ENCODE measurements at places on chromosomes 16 and 17. TPM values are rescaled to one million over a fixed set of nuclear protein-coding genes. Genes with fewer than 3 reads are reported as not detected.
A peak's percentile ranks its signal among the peaks of the same experiment; 100 is the strongest.

TP53TG3B gene
- not detected for total RNA-seq

CD300H gene
- total RNA-seq, result not detected

- DNase-seq, result no peak
Observed at GRCh38 chr17:4843321-4844000, 10.3 kb downstream of the MINK1 start.

- peak; percentile 99 for DNase-seq
Observed at GRCh38 chr16:12971241-12971640, 69.8 kb downstream of the SHISA9 start.

Data from myocyte (in vitro differentiated cells).